CD4-positive, alpha-beta T cell treated with Interleukin-12 subunit alpha and Interleukin-12 subunit beta, for 1 hour (primary cell): ENCODE measurements at places on chromosomes 1 and 21.

- DNase-seq: no peak
Observed at GRCh38 chr1:25198663-25199252, 33.5 kb downstream of the SYF2 start.

- no peak for DNase-seq
Observed at GRCh38 chr1:109886827-109887226, 23.8 kb upstream of the CSF1 start.

DNA sequence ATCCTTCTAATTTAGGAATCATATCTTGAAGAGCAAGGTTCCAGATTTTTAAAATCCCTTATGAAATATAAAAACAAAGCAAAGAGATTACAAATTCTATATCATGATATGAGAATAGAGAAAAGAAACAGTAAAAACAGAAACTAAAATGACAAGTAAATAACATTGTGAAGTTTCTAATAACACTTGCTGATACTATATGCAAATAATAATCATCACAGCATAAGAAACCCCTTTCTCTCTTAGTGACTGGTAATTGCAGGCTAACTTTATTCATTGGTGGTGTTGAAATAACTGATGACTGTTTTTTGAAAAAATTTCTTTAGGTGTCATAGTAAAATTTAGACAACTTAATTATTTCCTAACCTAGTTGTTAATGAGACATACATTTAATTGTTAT, 281.6 kb downstream of the PLA2G4A start:
- no peak for DNase-seq

- DNase-seq: no peak
Observed at GRCh38 chr1:200767321-200767720, 28.6 kb downstream of the CAMSAP2 start.

DNA sequence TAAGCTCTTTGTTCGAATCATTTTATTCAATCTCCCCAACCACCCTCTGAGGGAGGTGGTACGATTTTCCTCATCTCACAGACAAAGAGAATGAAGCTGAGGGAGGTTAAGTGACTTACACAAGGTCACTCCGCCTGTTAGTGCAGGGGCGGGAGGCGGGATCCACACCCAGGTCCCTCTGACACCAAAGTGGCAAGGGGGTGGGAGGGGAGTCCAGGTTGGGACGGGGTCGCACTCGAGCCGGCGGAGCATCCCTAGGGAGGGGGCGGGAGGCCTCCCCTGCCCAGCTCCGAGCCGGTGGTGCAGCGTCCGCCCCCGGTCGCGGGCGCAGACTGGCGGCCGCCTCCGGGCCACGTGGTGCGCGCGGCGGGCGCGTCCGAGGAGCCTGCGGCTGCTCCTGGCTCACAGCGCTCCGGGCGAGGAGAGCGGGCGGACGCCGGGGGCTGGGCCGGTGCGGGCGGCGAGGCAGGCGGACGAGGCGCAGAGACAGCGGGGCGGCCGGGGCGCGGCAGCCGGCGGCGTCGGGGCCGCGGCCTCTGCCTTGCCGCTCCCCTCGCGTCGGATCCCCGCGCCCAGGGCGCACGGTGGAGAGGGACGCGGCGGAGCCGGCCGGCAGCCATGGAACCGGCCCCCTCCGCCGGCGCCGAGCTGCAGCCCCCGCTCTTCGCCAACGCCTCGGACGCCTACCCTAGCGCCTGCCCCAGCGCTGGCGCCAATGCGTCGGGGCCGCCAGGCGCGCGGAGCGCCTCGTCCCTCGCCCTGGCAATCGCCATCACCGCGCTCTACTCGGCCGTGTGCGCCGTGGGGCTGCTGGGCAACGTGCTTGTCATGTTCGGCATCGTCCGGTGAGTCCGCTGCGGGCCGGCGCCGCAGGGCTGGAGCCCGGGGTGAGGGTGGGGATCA, at the start of gene OPRD1:
Gene OPRD1 (plus strand): TSS at position 405 of the 903 bp plus-strand sequence. CDS start 214 bp downstream, at position 619.
- no peak for DNase-seq

- DNase-seq: no peak
Observed at GRCh38 chr1:11061652-11062365, 2.0 kb upstream of the SRM start.

- DNase-seq: no peak
Observed at GRCh38 chr1:223008808-223009207, 134.2 kb downstream of the TLR5 start.

DNA sequence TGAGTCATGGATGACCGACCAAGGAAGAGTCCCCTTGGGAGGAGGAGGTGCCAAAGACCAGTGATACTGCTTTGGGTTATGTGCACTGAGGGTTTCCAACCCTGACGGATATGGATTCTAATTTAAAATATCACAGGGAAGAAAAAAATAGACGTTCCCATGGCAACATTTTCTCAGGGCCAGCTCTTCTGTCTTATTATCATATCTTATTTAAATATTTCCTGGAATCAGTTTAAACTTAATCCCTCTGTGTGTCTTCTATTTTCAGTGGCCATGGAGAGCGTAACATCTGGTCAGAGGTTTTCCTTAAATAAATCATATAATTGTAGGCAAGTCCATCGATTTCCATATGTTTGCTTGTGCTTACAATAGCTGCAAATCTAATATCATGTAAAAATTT, 205.4 kb upstream of the FMN2 start:
- DNase-seq: no peak

- no peak for DNase-seq
Observed at GRCh38 chr1:5311634-5312292, 657.4 kb downstream of the AJAP1 start.

DNA sequence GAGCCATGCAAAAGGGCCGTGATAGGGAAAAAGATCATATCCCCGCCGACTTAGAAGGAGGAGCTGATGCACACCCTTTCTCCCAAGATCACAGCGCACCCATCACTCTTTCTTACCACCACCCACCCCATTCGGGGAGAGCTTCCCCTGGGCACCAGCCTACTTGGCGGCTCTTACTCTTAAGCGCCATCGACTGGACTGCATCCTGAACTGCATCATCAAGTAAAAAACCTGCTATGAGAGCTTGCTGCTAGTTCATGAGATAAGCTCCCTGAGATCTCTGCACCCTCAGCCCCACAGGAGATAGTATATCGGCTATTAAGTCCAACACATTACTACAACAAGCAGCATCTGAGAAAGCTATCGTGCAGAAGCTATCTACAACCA, 125.1 kb downstream of the BARHL2 start:
- DNase-seq: no peak

DNA sequence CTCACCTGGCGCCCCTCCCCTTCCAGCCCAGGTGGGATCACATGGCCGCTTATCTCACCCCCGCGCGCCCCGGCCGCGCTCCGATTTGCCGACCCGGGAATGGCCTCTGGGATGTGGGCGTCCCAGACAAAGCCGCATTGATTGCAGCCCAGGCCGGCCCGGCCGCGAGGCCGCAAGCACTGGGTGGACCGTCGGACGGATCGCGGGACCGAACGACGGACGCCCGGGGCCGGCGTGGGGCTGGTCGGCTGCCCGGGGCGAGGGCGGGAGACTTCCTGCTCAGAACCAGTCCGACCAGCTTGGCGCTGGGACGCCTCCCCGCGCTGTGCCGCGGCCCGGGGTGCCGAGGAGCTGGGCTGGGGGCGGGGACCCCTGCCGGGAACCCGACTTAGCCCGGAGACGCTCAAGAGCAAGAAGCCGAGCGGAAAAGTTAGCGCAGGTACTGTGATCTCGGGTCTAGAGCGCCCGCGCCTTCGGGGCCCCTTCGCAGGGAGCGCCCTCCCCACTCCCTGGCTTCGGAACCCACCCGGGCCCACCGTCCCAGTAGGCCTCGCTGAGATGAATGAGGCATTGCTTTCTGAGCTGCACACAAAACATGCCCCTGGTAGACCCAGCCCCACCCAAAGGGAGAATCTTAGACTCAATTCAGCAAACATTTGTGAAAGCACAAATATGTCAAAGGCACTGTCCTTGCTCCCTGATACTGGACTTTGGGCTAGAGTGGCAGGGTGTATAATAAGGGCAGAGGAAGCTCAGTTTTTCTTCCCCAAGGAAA, 415 bp upstream of the LAD1 start:
- DNase-seq: no peak

DNA sequence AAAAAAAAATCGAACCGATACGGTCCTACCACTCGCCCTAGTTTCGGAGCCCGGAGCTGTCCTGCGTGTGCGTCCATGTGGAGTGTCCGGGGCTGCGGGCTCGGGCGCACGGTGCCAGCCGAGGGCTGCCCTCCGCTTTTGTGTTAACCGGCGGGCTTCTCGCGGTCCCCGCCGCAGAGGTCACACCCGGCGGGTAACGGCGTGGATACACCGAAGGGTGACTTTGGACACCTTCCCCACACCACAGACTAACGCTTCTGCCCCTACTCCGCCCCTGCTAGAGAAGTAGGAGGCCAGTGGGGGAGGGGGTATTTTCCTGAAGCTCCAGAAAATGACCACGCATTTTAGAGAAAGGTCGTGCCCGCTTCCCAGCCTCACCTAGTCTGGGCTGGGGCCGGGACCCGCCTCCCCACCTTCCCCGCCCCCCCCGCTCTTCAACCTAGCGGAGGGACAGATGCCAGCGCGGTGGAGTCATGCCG, 609 bp upstream of the ATF3 start:
- no peak for DNase-seq

DNA sequence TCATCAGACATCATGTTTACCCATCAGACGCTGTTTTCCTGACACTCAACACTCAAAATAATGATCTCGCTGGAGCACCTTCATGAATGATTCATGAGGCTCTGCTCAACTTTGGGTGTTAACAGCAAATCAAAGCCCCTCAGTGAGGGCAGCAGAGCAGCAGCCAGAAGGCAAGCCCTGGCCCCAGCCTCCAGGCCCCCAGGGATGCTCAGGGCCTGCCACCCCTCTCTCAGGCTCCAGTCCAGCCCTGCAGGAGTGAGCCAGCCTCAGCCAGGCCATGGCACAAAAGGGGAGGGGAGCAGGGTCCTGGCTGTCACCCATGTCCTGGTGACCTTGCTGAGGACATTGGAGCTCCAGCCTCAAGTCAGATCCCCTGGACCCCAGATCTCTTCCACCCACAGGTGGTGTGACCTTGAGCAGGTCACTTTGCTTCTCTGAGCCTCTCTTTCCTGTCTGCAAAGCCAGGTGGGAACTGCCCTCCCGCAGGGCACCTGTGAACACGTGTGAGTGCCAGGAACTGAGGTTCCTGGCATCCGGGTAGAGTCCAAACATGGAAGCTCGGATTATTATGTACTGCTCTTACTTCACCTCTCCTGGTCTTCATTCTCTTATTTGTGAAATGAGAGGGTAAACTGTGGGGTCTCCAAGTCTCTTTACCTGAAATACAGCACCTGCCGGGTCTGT, 161.6 kb upstream of the VAMP3 start:
- DNase-seq: no peak

DNA sequence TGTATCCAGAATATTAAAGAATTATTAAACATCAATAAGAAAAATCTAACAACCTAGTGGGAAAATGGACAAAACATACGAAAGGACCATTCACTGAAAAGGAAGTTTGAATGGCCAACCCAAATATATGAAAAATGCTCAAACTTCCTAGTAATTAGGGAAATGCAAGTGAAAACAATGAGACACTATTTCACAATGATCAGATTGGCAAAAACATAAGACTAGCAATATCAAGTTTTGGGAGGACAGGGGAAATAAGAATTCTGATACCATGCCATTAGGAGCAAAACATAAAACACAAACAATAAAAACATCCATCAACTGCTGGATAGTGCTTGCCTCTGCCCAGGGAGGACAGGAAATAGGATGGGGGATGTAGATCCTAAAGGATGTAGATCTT, 14.3 kb downstream of the XCL2 start:
- no peak for DNase-seq

DNA sequence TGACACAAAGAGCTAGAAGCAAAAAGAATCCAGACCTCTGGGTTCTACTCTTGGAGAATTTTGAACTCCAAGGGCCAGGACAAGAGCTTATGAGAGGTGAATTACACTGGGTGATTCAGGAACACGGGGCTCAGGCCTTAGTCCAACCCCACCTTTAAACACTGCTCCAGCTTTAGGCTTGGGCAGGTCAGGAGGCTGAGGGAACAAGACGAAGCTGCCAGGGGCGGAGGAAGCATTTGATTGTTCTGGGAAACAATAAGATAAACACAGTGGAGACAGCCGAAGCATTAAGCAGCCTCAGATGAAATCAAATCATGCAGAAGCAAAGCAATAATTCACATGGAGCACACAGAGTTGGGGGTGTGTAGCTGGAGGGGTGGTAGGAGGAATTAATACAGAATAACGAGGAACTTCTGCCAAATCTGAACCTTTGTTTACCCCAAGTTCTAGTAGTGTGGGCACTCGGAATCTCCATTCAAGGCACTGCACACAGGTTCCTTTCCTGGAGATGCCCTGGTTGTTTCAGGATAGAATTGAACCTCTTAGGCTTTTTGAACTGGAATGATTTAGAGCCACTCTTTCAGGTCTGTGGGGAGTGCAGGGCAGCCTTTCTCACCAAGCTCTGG, 93.2 kb downstream of the PLXNA2 start:
- no peak for DNase-seq

DNA sequence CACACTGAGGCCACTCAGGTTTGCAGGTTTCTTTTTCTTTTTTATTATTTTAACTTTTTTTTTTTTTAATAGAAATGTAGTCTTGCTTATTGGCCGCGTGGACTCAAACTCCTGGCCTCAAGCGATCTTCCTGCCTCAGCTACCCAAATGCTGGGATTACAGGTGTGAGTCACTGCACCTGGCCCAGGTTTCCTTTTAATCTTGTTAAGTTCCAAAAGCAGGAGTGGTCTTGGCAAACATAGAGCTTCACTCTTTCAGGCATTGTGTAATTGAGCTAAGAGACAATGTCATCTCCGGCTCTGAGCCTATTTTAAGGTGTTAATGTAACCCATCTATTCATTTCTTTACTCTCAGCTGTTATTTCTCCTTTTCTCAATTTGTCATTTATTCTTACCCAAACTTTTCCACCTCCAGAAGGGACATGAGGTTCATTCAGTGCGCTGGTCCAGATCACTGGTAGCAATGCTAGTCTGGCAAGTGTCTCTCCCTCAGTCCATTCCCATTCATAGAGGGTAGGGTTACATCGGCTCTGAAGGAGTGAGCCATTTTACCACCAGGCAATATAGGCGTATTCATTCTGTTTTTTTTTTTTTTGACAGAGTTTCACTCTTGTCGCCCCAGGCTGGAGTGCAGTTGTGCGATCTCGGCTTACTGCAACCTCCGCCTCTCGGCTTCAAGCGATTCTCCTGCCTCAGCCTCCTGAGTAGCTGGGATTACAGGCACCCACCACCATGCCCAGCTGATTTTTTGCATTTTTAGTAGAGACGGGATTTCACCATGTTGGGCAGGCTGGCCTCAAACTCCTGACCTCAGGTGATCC, 11.3 kb upstream of the MFSD2A start:
- no peak for DNase-seq
